Stimulated activated CD8-positive, alpha-beta memory T cell treated with anti-CD3 and anti-CD28 coated beads, Interleukin-4, amount 100 ng/mL, for 24 hours (primary cell): ENCODE measurements at places on chromosomes 4 and X.

DNA sequence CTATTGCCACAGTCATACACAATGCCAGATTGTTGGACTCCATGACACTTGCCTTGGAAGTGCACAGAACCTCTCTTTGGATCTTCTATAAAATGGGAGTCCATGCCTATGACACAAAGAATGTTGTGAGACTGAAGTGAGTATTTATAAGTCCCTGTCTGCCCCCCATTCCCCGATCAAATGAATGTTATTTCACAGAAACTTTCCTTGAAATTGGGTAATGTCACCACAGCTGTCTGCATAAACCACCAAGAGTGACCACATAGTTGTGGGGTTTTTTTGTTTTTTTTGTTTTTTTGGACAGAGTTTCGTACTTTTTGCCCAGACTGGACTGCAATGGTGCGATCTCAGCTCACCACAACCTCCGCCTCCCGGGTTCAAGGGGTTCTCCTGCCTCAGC is 27.1 kb upstream of the REST start:
- DNase-seq: no peak

DNA sequence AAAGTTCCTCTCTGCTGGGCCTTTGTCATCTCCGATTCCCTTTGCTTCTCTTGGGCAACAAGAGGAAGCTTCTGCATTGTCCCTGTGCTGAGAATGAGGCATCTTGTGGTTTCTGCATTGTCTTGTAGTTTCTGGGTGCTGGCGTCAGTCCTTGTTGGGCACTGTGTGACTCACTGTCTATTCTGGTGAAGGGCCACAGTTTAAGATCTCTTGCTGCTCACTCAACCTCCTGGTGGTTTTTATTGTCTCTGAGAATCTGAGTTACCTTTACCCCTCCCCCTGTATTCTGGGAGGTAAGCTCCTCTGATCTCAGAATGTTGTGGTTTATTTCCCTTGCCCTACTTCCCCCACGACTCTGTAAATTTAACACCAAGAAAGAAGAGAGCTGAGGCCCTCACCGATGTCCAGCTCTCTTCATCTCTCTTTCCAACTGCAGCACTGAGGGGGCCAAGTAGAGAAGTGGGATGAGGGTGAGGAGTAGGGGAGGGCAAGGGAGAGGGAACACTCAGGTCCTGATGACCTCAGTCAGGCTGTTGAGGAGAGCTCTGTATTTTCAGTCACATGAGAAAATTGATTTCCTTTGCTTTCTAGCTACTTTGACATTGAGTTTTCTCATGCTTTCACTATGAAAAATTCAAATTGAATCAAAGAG is 441.6 kb upstream of the PITX2 start:
- DNase-seq: no peak

DNA sequence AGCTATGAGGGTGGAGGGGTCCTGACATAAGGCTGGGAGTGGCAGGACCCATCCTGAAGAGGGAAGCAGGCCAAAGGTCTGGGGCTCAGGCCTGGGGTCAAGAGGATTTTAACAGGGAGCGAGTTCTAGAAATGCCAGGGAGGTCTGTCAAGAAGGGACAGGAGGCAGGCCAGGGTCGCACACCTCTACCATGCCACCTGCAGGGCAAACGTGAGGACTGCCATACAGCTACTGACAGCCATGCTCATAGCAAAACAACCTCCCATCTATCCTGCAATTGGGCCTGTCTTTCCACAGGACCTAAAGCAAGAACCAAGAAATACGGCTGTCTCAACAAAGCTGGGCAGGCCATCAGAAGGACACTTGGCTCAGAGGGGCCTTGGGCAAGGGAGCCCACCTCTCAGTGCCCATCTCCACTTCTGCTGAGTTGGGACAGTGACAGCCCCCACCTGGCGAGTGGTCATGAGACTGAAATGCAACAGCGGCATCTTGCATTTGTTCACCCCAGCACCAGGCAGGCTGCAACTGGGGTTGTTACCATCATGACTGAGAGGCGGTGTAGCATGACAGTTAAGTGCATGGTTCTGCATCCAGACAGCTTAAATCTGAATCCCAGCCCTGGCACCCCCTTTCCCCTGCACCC is 92.7 kb downstream of the WFS1 start:
- no peak for DNase-seq

DNA sequence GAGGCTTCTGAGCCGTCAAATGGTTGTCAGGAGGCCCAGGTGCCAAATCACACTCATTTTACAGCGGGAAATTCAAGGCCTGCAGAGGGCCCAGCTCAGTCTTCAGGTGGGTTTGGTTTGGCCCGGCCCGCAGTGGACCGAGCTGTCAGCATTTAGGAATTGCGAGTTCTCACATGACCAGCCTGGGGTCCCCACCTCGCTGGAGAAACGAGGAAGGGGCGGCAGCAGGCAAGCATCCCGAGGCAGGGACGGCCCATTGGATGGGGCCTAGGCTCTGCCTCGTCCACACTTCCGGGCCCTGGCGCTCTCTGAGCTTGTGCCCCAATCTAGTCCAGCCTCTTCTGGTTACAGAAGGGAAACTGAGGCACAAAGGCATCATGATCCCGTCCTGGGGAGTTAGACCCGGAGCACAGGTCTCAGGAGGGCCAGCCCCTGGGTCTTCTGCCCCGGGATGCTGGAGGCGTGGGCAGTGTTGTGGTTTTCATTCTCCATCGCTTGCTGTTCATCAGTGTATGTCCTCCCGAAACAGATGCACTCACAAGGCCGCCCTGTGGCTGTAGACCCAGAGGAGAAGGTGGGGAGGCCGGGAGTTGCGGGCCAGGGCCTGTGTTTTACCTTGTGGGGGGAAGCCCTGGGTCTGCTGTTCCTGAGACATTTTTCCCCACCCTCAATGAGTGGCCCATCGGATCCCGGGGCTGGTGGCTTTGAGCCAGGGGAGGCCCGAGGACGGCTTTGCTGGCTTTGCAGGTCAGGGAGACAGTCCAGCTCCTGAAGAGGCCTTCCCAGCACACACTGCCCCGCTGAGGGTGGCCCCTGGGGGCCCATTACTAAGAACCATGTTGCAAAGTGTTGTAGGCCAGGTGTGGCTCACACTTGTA is 8.9 kb downstream of the PSAPL1 start:
- DNase-seq: no peak

DNA sequence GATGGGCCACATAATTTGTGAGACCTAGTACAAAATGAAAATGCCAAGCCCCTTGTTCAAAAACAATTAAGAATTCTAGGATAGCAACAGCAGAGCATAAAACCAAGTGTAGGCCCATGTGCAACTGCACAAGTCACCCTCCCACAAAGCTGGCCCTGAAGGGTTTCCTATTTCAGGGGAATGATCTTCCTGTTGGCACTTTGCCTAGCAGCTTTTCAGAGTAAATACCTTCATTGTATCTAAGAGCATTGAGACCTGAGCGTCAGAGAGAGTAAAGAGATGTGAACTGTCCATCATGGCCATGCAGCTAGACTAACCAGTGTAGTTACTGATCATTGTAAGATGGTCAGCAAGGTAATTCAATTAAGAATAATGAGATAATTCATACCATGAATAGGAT is 113.6 kb downstream of the CNKSR2 start:
- DNase-seq: no peak

GRCh38 chr4:15469402-15470127 is at the start of gene CC2D2A:
CC2D2A (plus strand) TSS chr4:15469882; CDS start chr4:15475933, 6,051 bp downstream.
- DNase-seq: no peak

DNA sequence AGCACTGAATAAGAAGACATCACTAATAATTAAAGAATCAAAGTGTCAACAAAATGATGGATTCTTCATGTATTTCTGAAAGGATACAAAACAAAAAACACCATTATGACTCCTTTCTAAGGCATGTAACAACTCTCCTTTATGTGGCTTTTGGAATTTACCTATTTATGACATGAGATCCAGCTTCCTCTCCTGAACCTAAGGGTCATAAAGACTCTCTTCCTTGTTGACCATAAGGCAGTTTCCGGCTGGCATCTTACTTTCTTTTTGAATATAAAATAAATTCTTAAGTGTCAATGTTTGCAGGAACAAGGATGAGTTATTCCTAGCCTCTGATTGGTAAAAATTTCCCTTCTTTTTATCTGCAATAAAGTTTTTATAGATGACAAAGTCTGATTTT is 111.1 kb upstream of the GRPR start:
- no peak for DNase-seq
